B cell (primary cell): ENCODE measurements at places on chromosomes 7 and 10. TPM values are rescaled to one million over a fixed set of nuclear protein-coding genes. Genes with fewer than 3 reads are reported as not detected.

HOGA1 gene
- not detected in 2 replicates for polyA plus RNA-seq

PRSS1 gene
- polyA plus RNA-seq = 0.20 TPM in 1 of 2 replicates, not detected in the other

ABCF2 gene
- 12.5 and 16.1 TPM in 2 replicates for polyA plus RNA-seq

SH2D4B gene
- polyA plus RNA-seq = 0.06 and 0.09 TPM in 2 replicates

ZNF107 gene
- 16.7 and 22.0 TPM in 2 replicates for polyA plus RNA-seq

PSD gene
- polyA plus RNA-seq = 0.40 and 0.52 TPM in 2 replicates

PHKG1 gene
- polyA plus RNA-seq = 1.9 and 2.1 TPM in 2 replicates

AMPH gene
- not detected in 2 replicates for polyA plus RNA-seq

LRIT1 gene
- not detected in 2 replicates for polyA plus RNA-seq

AKR1C8 gene
- not detected in 2 replicates for polyA plus RNA-seq

SPDYE9 gene
- polyA plus RNA-seq = not detected in 2 replicates

NUPR2 gene
- polyA plus RNA-seq = not detected in 2 replicates

GFRA1 gene
- not detected in 2 replicates for polyA plus RNA-seq

AGR2 gene
- polyA plus RNA-seq = not detected in 2 replicates

TRIM74 gene
- polyA plus RNA-seq = 0.48 and 0.97 TPM in 2 replicates

CYP2C19 gene
- not detected in 2 replicates for polyA plus RNA-seq

SLC26A5 gene
- polyA plus RNA-seq = not detected in 2 replicates
